ENCODE measurements at places on chromosomes 1 and 21. TPM values are rescaled to one million over a fixed set of nuclear protein-coding genes. Genes with fewer than 3 reads are reported as not detected.

DNA sequence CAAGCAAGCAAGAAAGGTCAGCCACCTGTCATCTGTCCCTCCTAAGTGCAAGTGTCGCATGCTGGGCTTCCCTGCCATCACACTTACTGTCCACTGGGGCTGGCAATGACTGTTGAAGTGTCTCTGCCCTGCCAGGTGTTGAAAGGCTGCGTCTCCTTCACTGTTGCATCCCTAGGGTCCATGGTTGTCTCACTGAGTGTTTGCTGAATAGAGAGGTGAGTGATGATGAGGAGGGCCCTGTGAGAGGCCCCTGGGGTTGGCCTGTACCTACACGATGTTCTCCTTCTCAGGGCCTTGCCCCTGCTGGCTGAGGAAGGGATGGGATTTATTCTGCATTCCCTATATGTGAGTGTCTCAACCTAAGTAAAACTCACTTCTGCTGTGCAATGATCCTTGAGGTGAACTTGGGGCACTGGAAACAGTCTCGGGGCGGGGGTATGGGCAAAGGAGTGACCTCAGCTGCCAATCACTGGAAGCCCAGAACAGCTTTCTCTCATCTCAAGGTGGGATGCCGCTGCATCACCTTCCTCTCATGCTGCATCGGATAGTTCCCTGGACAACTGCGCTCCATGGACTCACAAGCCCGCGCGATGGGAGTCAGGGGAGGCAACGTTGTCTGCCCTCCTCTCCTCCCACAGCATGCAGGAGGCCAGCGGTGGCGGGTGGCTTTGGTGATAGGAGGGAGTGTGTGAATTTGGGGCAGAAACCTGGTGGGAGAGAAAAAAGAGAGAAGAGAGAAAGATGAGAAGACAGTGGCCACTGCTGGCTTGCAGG lies 35.8 kb upstream of the SOX13 start:
- no peak for DNase-seq

DNA sequence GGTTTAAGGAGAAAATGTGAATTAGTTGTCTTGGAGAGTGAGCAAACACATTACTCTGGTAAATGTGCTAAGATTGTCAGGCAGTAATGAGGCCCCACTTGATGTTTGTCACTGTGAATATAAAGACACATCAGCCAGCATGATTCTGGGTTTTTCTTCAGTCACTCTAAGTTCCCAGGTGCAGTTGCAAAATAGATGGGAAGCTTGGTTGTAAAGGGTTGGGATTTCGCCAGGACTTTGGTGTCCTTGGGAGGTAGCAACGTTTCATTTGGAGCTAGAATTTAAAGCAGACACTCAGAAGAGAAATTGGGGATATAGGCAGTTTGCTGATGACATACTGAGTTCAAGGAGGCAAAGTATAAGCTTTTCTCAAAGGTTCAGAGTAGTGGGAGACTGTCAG lies 154.3 kb downstream of the MAST2 start:
- DNase-seq: no peak

PLA2G2C gene
- not detected for total RNA-seq

DNA sequence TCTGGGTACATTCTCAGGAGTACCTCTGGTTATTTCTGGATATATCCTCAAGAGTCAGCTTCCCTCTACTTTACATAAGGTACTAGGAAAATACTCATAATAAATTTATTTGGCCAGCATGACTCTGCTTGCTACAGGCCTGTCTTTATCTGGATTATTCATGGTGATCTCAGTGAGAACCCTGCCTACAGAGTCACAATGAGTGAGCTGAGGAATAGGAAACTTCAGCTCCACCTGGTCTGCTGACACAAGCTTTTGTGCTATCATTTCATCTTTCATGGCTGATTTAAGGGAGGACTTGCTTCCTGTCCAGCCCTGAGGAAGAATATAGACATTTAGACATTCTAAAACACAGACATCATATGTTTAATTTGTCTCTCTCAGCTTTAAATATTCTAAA lies 19.5 kb upstream of the SUCO start:
- peak; percentile 12 for DNase-seq

DNA sequence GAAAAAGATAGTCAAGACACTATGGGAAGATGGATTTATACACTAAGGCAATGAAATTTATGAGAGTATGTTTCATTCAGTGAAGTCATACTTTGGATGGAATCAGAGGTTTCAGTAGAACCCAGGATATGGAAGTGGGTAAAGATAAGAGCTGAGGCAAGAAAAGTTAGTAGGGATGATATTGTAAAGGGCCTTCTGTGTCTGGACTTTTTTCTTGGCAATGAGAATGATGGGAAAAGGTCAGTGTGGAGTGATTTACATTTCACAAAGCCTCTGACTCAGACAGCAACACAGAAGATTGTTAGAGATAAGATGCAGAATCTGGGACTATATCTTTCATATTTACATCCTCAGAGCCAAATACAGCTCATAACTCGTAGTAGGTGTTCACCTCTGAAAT lies 32.1 kb downstream of the SH3BGR start:
- peak; percentile 61 for DNase-seq

- DNase-seq: peak; percentile 11
Observed at GRCh38 chr1:205210756-205211168, 740 bp downstream of the DSTYK start.

DNA sequence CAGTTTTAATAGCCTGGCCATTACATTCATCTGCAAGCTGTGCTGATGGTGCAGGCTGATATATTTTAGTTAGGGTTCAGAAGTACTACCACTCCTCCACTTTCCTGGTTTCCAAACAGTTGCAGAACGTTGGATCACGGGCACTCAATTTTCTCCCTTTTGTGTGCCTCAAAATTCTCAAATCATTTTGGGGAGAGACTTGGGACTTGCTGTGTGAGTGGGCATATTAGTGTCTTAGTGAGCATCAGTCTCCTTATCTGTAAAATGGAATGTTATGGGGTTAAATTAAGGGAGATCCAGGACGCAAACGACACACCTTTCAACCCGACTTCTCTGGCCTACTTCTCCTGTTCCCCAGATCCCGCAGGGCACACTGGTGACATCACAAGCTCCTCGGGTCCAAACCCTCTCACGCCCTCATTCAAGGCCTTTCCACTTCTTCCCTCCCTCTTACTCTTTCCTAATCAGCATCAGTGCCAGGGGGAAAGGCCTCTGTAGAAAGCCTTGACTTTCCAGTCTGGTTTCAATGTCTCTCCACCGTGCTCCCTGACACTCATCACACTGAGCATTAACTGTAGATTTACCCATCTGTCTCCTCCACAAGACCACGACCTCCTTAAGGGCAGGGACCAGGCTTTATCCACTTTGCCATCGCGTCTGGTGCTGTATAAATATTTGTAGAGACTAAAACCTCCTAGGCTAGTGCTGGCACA lies 1.2 kb downstream of the PIGP start:
- peak; percentile 63 for DNase-seq

SAMD11 gene
- total RNA-seq: 59.8 TPM

DNA sequence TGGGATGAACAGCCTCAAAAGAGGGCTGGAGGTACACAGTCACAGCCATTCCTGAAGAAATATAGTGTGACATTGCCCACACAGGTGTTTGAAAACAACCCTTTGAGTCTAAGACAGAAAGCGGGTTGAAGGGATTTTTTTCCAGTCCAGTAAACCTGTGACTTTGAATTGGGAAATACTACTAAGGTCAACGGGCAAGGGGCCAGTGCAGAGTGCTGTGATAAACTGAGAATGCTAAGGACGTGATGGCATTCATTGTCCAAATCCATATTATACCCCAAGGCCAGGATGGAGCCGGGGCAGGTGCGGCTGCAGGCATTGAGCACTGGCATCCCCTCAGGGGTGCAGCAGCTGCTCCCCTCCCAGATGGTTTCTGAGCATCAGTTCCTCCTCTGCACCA lies 36.6 kb downstream of the KIAA0040 start:
- no peak for DNase-seq

- peak; percentile 68 for DNase-seq
Observed at GRCh38 chr1:223512057-223512456, 118.8 kb downstream of the CCDC185 start.

- DNase-seq: no peak
Observed at GRCh38 chr1:17032741-17033140, 21.0 kb upstream of the ATP13A2 start.

GRCh38 chr1:6601923-6602668 lies 573 bp downstream of the KLHL21 start:
- peak; percentile 62 for DNase-seq

DNA sequence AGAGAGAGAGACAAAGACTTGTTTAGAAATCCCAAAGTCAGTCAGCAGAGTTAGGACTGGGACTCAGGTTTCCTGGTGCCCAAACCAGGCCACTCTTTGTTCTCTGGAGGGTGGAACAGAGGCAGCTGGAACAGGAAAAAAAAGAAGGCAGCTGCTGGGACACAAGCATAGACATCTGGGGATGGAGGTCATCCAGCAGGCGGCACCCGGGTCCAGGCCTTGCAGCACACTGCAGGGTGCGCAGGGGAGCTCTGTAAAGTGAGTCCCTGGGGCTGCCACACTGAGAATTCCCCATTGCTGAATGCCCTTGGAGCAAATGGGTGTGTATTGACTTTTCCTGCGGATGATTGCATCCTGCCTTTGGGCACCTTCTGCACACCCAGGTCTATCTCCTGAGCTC lies 222.9 kb upstream of the CSF3R start:
- no peak for DNase-seq

- no peak for DNase-seq
Observed at GRCh38 chr1:208565756-208566440, 321.7 kb upstream of the PLXNA2 start.

- no peak for DNase-seq
Observed at GRCh38 chr1:46448109-46448911, 41.3 kb upstream of the DMBX1 start.

GRCh38 chr1:56435434-56436262 lies 143.7 kb downstream of the PLPP3 start:
- no peak for DNase-seq

- no peak for DNase-seq
Observed at GRCh38 chr1:19477284-19478249, 7.8 kb downstream of the CAPZB start.

GRCh38 chr1:78333502-78333901 lies 157.3 kb upstream of the PTGFR start:
- DNase-seq: no peak

Measured in M059J (cell line).